Stimulated activated CD4-positive, alpha-beta T cell treated with anti-CD3 and anti-CD28 coated beads, Interleukin-12 subunit alpha, Interleukin-12 subunit beta, amount 100 ng/mL, for 4 hours (primary cell): ENCODE measurements at places on chromosomes 7 and 10.

GRCh38 chr10:13440185-13441061 is 88.4 kb downstream of the BEND7 start:
- DNase-seq = peak; percentile 59

DNA sequence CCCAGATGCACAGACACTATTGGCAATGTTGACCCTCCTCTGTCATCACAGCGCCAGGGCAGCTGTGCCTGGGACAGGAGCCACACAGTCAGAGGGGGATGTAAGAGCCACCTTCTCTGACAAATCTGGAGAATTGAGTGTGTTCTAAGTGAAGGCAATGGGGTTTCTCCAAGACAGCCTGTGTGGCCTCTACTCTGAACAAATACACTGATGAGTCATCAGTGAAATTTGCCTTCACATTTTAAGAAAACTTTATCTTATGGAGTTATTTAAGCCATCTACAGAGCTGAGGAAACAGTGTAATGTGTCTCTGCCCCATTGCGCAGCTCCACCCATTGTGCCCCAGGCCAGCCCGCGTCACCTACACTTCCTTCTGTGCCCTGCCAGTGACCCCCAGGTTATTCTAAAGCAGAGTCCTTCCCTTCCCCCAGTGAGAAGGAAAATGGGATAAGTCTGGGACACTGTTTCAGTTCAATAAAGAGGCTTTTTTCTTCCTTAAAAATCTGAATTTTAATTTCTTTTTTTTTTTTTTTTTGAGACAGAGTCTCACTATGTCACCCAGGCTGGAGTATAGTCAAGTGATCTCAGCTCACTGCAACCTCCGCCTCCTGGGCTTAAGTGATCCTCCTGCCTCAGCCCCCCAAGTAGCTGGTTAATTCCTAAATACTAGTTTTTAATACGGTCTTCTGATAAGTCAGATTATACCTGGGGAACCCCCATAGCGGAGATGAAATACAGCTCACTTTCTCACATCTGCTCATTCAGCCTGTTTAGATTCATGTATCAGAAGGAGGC is 21.8 kb downstream of the AKR1E2 start:
- DNase-seq = no peak

DNA sequence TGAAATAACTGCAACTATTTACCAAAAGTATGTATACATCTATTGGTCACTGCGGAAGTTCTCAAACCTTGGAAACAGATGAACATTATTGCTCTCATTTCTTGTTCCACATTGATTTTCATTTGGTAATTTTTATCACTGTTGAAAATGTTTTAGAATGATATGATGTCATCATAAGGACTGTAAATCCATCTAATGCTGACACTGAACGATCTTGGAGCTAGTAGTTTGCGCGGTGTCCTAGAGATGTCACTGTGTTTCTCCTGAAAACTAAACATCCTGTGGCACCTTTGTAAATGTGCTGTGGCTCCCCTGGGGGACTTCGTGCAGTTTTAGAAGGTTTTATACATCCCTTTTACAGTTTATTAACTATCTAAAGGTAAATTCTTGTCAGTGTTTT is 73.5 kb downstream of the DNAJB9 start:
- DNase-seq = no peak

- no peak for DNase-seq
Observed at GRCh38 chr10:88168171-88169036, 305.0 kb downstream of the PTEN start.

GRCh38 chr7:51569581-51569980 is 253.0 kb upstream of the COBL start:
- DNase-seq = no peak

DNA sequence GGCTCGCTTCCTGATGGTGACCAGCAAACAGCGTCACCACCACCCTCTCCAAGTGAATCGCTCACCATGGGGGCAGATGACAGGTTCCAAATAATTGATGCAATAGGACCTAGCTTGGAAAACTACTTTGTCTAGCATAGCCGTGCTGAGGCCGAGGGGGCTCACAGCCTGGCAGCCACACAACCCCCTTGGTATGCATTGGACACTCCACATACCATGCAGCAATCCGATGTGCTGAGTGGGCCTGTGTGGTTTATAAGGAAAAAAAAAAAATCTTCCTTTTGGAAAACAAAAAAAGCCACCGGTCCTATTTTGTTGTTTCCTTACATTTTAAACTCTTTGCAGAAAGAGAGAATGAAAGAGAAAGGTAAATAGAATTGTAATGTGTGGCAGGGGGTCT is 15.1 kb downstream of the GATA3 start:
- DNase-seq = no peak

DNA sequence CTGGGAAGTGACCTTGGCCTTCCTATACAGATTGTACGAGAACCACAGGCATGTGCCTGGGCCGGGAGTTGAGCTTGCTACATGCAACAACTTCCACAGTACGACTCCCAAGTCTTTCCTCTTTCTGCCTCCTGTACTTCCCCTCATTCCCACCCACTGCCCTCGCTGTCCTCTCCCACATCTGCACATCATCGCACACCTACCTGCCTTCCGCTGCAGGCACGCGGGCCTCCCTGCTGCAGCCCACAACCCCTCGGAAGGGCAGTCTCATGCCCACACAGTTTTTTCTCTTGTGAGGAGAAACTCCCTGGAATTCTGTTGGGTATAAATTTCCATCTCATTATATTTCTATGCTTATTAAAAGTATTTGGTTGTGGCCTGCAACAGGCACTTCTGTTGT is 117.2 kb downstream of the ACTR3B start:
- DNase-seq = no peak

DNA sequence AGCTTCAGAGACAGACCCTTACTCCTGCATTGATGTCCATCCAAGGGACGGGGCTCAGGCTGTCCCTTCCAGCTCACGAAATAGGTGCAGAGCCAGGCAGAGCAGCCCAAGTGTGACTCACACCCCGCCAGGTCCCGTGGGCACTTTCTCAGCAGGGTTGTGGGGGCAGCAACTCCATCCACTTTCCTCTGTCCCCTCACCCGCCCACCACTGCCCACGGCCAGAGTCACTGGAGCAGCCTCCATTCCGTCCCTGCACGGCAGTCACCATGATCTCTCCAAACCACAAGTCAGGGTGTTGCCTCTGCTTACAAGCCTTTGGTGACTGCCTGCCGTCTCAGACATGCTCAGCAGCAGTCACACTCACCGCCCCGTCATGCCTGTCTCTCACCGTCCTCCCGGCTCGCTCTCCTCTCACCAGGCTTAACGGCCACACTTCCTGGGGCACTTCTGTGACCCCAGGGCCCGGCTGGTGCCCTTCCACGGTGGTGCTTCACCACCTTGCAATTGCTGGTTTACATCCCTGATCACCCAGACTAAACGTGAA is 39.3 kb downstream of the CALML3 start:
- peak; percentile 41 for DNase-seq

GRCh38 chr10:45532480-45532879 is 140.1 kb downstream of the ZFAND4 start:
- DNase-seq = no peak

- DNase-seq = no peak
Observed at GRCh38 chr10:56912043-56912442, 551.0 kb upstream of the ZWINT start.

DNA sequence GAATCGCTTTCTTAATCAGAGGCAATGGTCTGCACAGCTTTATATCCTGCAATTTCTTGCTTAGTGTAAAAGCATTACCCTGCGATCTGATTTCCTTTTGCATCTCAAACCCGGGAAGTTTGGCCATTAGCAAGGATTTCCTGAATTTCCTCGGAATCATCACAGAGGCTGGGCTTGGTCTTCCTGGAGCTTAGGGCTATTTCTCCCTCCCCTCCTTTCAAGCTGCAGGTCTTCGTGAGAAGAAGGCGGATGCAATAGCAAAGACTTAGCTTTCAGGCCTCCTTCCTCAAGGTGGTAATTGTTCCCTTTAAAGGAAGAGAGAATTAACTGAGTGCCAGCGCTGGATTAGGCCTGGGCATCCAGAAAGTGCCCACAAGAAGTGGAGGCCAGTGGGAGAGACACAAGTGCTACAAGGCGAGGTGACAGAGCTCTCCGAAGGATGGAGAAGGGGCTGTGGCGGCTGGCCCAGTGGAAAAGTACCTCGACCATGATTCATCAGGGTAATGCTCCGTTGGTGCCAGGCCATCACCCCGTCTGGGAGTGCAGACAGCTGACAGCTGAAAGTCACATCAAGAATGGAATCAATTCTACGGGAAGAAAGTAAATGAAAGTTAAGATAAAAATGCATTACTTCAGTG is 4.0 kb upstream of the ARMS2 start:
- DNase-seq = no peak

DNA sequence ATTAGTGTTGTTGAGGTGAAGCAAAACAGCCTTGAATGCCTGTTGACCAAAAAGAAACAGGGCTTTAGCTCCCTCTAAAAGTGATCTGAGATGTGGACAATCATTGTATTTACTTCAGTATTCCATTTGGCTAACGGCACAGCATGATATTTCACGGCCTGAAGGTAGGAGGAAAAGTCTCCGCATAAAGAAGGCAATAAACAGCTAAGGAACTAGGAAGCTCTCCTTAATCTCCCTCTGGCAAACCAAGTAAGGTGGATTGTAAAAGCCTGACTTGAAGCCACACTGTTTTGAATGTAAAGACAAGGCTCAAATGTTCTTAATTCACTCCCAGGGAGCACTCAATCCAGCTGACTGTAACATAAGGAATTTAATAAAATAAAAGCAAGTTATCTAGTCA is 160.0 kb upstream of the ZNF804B start:
- no peak for DNase-seq

DNA sequence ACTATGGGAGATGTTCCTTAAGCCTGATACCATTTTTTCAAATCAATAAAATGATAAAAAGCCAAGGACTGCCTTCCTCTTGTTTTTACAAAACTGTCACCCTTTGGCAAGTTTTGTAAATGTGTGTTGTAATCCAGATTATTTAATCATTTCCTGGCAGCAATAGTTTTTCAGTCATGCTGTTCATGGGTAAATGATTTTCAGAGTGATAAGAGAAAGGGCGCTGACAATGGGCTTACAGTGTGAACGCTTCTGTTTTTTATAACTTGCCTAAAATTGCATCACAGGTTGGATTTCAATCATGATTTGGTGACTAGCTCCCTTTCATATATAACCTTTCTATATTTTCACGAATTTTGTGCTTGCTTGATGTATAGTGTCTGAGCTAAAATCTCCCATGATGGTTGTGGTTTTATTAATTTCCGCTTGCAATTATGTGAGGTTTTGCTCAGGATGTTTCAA is 19.0 kb upstream of the DMBT1 start:
- no peak for DNase-seq

DNA sequence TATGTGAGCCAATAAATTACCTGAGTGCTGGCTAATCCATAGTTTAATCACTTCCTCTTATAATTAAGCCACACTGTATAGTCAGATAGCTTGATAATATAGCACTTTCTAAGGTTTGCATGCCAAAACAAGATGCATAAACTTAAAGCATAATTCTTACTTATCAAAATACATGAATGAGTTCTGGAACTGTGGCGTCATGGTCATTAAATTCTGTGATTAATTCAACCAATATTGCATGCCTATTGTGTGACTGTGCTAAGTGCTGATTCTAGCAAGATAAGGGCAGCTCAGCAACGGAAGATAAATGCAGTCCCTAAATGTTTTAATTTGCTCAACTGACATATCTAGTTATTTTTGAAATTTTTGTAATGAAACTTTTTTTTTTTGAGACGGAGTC is 29.7 kb downstream of the HOXA1 start:
- no peak for DNase-seq

DNA sequence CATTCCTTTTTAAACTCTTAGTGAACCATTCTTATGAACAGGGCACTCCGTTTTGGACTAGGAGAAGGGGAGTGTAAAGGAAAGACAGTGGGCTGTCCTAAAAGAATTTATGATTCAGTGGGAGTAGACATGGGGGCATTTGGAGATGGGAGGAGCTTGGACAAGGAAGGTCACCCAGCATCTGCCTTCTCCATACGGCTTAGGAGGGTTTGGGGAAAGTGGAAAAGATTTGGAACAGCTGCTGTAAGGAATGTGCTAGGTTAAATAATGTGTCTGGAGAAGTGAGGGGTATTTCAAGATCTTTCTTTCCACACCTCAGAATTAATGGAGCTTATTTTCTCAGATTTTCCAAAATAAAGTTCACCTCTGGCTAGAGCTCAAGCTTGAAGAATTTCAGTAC is 24.0 kb downstream of the SLC35G1 start:
- no peak for DNase-seq

DNA sequence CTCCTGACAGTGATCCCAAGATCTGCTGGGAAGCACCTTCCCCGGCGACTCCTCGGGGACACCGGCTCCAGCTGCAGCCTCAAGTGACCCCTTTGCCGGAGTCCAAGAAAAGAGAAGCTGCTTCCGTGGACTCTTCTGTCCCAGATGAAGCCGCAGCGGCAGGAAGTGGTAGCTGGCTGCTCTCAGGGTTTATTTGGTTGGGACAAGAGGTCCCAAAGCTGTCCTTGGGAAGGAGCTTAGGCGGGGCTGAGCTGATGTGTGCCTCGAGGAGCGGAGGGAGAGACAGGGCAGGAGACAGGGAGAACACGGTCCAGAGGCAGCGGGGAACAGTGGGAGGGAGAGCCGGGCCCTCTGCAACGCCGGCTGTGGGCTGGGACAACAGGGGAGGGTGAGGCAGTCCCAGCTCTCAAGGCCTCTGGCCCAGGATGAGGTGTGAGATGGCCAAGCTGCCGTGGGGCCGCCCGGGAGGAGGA is 13.1 kb upstream of the FAM20C start:
- no peak for DNase-seq

DNA sequence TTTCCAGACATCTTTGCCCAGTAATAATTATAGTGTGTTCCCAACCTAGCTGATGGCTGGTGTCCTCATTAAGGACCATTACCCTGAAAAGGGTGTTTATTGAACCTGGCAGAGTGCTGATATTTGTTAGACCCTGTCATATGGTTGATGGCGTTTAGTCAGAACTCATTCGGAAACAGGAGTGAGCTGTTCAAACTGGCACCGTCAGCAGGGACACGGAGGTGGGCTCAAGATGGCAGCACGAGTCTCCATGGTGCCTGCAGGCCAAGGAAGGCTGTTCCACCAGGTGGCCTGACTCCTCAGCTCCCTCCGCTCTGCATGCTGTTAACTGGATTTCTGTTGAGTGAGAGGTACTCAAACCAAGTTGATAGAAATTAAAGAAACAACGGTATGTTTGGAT is 589.1 kb upstream of the MGMT start:
- no peak for DNase-seq

DNA sequence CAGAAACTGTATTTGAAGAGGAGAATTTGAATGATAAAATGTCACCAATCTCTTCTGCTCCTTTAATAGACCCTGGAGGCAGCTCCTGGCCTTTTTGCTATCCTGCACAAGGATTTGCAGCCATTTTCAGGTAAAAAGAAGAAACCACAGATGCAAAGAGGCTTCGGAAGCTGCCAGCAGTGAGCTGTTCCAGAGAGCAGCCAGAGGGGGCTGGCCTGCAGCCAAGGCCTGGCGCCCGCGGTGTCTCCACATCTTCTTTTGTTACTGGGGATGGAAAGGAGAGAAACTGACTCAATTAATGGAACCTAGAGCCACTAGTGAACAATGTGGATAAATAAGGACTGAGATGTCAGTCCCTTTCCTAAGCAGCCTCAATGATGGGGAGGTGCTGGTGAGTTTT is 23.9 kb upstream of the GPR26 start:
- no peak for DNase-seq
